Nucleus accumbens (tissue), 56 donors: ENCODE measurements at places on chromosomes 11 and 22.

- no peak for DNase-seq
These were observed 36.8 kb upstream of the CSTF3 start for GRCh38 chr11:33197915-33198727.

- no peak for DNase-seq
These were observed 296.0 kb upstream of the NARS2 start for GRCh38 chr11:78870655-78871054.

DNA sequence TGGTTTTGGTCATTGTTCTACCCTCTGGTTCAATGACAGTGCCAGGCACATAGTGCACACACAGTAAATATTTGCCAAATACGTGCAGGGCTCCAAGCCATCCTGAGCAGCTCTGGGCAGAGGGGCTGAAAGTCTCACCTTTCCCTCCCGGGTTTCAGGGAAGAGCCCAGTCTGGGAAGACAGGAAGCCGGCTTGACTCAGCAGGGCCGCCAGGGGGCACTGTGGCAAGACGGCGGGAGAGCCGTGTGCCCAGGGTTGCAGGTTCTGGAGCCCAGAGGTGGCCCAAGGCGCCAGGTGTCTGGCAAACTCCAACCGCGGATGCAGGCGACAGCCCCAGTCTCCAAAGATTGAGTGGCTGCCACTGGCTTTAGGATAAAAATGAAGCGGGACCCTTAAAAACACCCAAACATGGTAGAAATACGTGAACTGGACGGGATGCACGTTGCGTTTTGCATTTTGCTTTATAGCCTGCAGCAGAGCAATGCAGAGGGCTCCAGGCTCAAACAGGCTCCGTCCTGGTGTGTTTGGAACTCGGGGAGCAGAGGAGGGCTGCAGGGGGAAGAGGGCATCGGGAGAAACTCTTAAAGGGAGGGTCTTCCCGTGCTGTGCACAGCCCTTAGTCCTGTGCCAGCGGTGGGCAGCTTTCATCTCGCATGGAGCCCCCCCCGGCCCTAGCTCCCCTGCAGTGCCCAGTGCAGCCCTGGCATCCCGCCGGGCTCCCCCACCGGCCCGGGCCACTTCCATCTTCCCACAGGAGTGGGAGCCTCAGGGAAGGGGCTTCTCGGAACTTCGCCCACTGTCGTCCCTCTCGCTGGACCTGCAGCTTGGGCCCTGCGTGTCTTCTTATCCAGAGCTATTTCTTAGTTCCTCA lies 10.7 kb downstream of the KRTAP5-5 start:
- no peak for DNase-seq

- DNase-seq, result no peak
These were observed 132.9 kb downstream of the RASSF10 start for GRCh38 chr11:13141731-13142709.

GRCh38 chr11:118138839-118139420 lies 13.7 kb downstream of the SCN4B start:
- no peak for DNase-seq

- DNase-seq, result no peak
These were observed 11.3 kb upstream of the BACE1-AS start for GRCh38 chr11:117279711-117280376.

GRCh38 chr11:128574576-128575011 lies 12.8 kb downstream of the ETS1 start:
- DNase-seq, result no peak

- DNase-seq, result no peak
These were observed 7.7 kb downstream of the SLC37A2 start for GRCh38 chr11:125070699-125071254.
